ENCODE measurements at places on chromosomes 5 and 9.

GRCh38 chr9:91978740-91979414, 28.8 kb upstream of the ROR2 start:
- no peak for DNase-seq

- no peak for DNase-seq
These were observed 46.3 kb downstream of the DROSHA start for GRCh38 chr5:31485376-31486207.

DNA sequence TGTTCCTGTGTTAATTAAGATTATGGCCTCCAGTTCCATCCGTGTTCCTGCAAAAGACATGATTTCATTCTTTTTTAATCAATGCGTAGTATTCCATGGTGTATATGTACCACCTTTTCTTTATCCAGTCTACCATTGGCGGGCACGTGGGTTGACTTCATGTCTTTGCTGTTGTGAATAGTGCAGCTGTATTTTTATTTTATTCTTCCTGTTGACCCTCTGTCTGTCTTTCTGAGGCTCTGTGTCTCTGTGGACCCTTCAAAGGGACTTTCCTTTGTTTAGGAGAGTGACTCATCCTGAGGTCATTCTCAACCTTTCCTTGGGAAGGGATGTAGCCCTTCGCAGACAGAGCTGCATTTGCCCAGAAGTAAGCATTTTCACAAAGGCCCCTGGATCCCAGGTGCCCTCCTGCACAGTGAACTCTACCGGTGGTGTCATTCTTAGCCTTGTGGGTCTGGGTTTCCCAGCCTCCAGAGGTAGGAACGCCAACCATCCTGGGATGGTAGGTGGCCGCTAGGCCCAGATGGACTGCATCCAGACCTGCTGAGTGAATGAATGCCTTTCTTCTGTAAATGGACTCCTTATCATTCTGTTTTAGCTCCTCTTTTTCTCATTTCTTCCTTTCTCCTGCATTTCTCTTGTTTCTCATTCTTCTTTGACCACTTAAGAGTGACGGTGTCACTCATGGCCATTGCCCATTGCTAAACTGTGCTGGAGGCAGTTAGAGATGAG, 22.4 kb downstream of the TRIO start:
- no peak for DNase-seq

GRCh38 chr9:114202849-114203248, 47.5 kb downstream of the COL27A1 start:
- no peak for DNase-seq

DNA sequence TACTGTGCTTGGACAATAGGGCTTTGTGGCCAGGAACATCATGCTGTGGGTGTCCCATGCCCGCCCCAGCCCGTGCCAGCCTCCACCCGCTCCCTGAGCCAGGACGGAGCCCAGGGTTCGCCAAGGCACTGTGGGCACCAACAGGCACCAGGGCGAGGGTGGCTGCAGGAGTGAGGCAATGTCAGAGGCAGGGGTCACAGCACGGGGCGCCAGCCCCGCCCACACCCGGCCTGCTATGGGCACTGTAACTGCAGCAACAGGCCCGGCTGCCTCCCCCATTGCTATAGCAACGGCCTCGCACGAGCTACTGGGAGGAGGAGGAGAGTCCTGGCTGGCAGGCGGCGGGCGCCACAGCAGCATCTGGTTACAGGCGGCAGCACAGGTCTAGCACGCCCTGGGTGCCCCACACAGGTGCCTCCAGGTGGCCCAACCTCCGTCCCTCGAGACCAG, 2.5 kb downstream of the ABCA2 start:
- no peak for DNase-seq

GRCh38 chr5:93589829-93590215, 6.8 kb downstream of the NR2F1 start:
- DNase-seq = no peak

Measured in GM12891 (cell line).